IMR-90 (cell line): ENCODE measurements at places on chromosomes 3 and 15. TPM values are rescaled to one million over a fixed set of nuclear protein-coding genes. Genes with fewer than 3 reads are reported as not detected.

The RTF1 gene
- 15.1 and 17.8 TPM in 2 replicates for total RNA-seq

DNA sequence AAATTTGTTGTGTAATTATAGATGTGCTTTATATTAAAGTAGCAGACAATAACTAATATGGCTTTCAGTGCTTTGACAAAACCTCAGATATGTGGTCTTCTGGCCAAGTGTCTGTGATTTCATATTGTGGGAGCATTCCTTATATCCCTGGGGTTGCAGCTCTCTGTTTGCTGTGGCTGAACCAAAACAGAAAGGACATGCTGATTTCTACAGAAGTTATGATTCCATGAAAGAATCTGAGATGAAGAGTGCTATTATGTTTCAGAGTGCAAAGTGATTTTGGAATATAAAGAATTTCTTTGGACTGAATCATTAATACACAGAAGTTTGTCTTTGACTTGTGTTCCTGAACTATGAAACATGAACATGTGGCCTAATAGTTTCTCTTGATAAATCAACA is 36.5 kb downstream of the CDV3 start:
- DNase-seq: peak; percentile 26

DNA sequence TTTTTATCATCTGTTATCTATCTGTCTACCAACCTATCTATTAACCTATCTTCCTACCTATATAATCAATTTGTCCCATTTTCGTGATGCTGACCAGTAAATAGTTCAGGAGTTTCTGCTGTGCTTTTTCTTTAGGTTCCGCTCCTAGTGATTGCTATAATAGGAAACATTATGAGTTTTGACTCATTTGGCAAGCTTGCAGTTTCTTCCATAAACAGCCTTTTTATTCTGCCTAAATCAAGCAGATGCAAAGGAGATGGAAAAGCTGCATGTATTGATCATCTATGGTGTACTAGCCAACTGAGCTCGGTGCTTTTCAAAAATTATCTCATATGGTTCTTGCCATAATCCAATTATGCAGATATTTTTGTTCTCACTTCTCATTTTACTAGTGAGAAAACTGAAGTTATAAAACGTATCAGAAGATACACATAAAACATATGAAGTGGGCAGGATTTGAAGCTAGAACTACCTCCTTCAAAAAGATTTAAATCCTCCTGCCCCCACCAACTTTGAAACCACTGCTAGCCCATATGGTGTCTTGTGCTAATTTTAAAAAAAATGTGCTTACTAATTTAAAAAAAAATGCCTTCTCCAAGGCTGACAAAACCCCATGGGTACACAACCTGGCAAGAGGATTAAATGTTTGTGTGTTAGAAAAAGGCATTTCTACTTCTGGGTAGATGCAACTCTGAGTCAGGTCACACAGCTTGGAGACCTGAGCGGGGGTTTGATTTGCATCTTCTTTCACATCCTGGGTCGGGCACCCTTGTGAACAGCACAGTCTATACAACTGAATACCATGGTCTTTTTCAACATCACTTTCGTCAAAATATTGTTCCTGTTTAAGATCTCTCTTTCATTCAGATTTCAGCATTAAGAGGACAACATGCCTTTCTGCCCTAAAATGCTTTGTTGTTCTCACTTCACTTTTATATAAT is 267.0 kb downstream of the CHL1 start:
- no peak for DNase-seq

DNA sequence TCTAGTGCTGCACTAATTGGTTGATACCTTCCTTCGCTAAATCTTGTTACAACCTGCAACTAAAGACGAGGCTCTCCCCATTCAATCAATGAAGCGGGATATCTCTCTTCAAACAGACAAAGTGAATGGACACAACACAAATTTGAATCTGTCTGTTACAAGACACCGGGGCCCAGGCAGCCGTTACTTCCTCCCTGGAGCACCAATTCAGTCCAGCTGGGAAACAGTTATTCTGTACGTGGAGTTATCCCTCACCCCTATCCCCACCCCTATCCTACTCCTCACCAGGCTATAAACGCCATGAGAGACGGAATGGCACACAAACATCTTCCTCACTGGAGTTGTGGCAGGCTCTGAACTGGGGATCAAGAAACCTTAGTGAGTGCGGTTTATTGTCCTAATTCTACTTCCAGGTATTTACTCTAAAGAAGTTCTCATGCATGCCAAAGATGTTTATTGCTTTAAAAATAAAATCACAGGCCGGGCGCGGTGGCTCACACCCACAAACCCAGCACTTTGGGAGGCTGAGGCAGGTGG is 181.8 kb downstream of the FOXP1 start:
- DNase-seq: no peak

- no peak for DNase-seq
Observed at GRCh38 chr15:55387027-55387426, 21.1 kb downstream of the CCPG1 start.

GRCh38 chr3:197186887-197187588 is 111.4 kb downstream of the DLG1 start:
- DNase-seq: peak; percentile 66

- DNase-seq: peak; percentile 89
Observed at GRCh38 chr3:108474581-108474980, 35.8 kb downstream of the MYH15 start.
